ENCODE measurements at places on chromosomes 4 and X.

- peak overlapping the region; percentile 34 for H3K27ac ChIP-seq
- H3K27me3 ChIP-seq, result no peaks in the 10 kb centered on the region
- no peak overlapping the region for H3K4me3 ChIP-seq
Measured at GRCh38 chrX:41096339-41096955, 11.2 kb downstream of the USP9X start.

- no peaks in the 10 kb centered on the region for H3K36me3 ChIP-seq
- H3K27me3 ChIP-seq, result peaks cover 4% of the 10 kb centered on the region
- DNase-seq, result no peak
- H3K4me3 ChIP-seq, result no peak overlapping the region
- H3K4me1 ChIP-seq, result no peaks in the 10 kb centered on the region
Measured at GRCh38 chr4:122118243-122118642, 33.9 kb upstream of the BLTP1 start.

- no peaks in the 10 kb centered on the region for H3K4me1 ChIP-seq
- H3K4me3 ChIP-seq, result no peak overlapping the region
Measured at GRCh38 chrX:139600105-139600504, 69.6 kb downstream of the F9 start.

- peaks cover 37% of the 10 kb centered on the region for H3K36me3 ChIP-seq
- peak within 1 kb of the TSS; percentile 89 for H3K27ac ChIP-seq
- peaks cover 22% of the 10 kb centered on the region for H3K4me1 ChIP-seq
Measured at GRCh38 chr4:185396724-185397385, at the start of gene ANKRD37. Gene ANKRD37, plus strand, starts transcription at chr4:185396841. Its CDS starts 83 bp downstream, at chr4:185396924.

GRCh38 chr4:3246458-3247398 lies 2.2 kb upstream of the MSANTD1 start:
- H3K27ac ChIP-seq, result no peak overlapping the region
- H3K4me1 ChIP-seq, result peaks cover 25% of the 10 kb centered on the region
- H3K4me3 ChIP-seq, result no peak overlapping the region
- peaks cover under 1% of the 10 kb centered on the region for H3K27me3 ChIP-seq
- H3K36me3 ChIP-seq, result peaks cover 11% of the 10 kb centered on the region
- no peak for DNase-seq

DNA sequence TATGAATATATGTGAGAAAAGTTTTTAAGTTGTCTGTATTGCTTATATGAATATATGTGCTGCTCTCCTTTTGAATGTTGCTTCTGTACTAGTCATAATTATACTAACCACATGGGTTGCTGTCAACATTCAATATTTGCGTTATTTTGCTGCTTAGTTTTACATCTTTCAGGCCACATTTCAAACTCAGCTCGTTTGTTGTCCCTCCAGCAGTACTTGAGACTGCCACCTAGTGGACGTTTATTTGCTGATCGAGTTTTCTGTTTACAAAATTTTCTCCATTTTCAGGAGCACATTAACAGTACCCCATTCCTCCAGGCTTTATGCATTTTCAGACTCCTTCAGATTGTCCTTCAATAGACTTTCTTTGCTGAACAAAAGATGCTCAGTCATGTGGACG lies 75.8 kb downstream of the NUDT11 start:
- no peaks in the 10 kb centered on the region for H3K36me3 ChIP-seq
- peak; percentile 16 for DNase-seq
- no peaks in the 10 kb centered on the region for H3K27me3 ChIP-seq
- H3K4me3 ChIP-seq, result no peak overlapping the region

- no peaks in the 10 kb centered on the region for H3K27me3 ChIP-seq
- no peak for DNase-seq
- no peak overlapping the region for H3K4me3 ChIP-seq
- no peaks in the 10 kb centered on the region for H3K4me1 ChIP-seq
- H3K36me3 ChIP-seq, result peaks cover 4% of the 10 kb centered on the region
- peak overlapping the region; percentile 31 for H3K27ac ChIP-seq
Measured at GRCh38 chr4:127469542-127469941, 163.2 kb upstream of the INTU start.

GRCh38 chr4:165709516-165709915 lies 163.5 kb upstream of the TLL1 start:
- no peak overlapping the region for H3K4me3 ChIP-seq
- H3K36me3 ChIP-seq, result no peaks in the 10 kb centered on the region
- DNase-seq, result no peak
- H3K27me3 ChIP-seq, result no peaks in the 10 kb centered on the region

DNA sequence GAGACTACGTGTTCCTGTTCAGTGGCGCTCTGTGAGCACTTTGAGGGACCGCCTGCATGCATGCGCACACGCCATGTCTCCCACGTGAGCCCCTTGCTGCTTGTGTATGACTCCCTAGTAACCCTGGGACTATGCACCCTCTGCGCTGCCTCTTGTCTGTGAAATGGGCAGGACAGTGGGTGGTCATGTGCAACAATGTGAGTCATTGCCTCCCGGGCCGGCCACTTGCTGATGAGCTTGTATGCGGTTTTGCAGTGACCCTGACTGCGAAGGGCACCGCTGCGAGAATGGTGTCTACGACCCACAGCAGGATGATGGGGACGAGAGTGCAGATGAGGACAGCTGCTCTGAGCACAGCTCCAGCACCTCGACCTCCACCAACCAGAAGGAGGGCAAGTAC lies 61.4 kb downstream of the TNIP2 start:
- no peaks in the 10 kb centered on the region for H3K27me3 ChIP-seq
- no peak overlapping the region for H3K4me3 ChIP-seq
- no peak for DNase-seq
- no peak overlapping the region for H3K27ac ChIP-seq
- peaks cover 29% of the 10 kb centered on the region for H3K4me1 ChIP-seq
- H3K36me3 ChIP-seq, result peaks cover 88% of the 10 kb centered on the region

DNA sequence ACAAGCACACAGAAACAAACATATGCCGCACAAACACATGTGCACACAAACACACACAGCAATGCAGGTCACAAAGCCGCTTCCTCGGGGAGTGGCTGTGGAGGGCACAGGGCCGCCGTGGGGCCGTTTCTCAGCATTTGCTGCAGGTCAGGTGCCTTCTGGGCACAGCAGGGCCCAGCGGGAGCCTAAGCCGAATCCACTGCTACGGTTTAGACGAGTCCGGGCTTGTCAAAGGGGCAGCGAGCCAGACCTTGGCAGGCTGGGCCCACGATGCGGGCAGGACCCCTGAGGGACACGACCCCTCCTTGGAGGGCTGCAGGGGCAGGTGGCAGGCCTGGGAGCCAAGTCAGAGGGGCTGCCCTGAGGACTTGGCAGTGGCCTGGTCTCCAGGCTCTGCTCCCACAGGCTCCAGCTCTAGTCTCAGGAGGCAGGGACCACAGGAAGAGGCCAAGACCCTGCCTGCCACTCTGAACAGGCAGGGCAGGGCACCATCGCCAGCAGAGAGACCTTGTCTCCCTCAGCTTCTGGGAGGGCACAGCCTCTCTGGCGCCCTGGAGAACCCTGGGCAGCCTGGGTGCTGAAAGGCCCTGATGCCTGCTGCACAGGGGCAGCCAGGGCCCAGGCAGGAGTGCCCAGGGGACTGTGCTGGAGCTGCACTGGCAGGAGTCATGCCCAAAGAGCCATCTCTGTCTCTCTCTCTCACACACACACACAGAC lies 5.5 kb upstream of the ATP2B3 start:
- no peak overlapping the region for H3K27ac ChIP-seq
- H3K27me3 ChIP-seq, result peaks cover 26% of the 10 kb centered on the region
- no peak overlapping the region for H3K4me3 ChIP-seq
- no peak for DNase-seq

GRCh38 chrX:39736216-39737211 lies 361.2 kb downstream of the BCOR start:
- no peak overlapping the region for H3K4me3 ChIP-seq
- no peak for DNase-seq
- H3K36me3 ChIP-seq, result no peaks in the 10 kb centered on the region

- H3K4me1 ChIP-seq, result peaks cover 61% of the 10 kb centered on the region
- H3K4me3 ChIP-seq, result no peak overlapping the region
- DNase-seq, result no peak
Measured at GRCh38 chr4:184444953-184445309, 29.4 kb downstream of the IRF2 start.

DNA sequence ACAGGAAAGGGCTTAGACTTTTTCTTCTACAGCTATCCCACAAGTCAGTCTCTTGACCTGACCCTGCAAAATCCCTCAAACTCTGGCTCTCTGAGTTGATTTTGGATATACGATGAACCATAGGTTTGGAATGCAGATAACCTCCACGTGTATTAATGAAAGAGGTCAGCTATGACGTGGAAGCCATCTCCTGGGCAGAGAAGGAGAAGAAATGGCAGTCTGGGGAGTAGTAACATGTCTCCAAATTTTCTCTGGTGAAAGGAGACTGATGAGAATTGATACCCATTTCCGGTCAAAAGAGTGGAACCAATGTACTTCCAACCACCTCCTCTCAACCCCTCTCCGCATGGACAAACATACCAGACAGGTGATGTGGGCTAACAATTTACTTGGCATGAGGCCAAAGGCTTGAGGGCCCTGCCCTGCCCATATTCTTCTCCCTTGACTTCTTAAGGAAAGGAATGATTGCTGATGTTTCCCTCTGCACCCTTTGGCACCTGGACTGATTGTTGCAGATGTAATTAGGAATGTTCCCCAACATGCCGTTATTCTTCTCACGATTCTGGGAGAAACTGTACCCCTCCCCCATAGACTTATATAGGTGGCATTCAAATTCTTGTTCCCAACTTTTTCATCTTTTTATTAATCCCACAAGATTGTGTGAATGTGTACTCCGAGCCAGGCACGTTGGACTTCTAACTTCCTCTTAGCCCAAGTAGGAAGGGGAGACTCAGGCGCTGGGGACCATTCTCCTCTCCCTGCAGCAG lies 580 bp upstream of the PLS3 start:
- H3K27me3 ChIP-seq, result no peaks in the 10 kb centered on the region
- peaks cover 8% of the 10 kb centered on the region for H3K36me3 ChIP-seq
- DNase-seq, result no peak
- H3K4me3 ChIP-seq, result peak overlapping the region; percentile 96
- H3K27ac ChIP-seq, result peak overlapping the region; percentile 99
- peaks cover 29% of the 10 kb centered on the region for H3K4me1 ChIP-seq

DNA sequence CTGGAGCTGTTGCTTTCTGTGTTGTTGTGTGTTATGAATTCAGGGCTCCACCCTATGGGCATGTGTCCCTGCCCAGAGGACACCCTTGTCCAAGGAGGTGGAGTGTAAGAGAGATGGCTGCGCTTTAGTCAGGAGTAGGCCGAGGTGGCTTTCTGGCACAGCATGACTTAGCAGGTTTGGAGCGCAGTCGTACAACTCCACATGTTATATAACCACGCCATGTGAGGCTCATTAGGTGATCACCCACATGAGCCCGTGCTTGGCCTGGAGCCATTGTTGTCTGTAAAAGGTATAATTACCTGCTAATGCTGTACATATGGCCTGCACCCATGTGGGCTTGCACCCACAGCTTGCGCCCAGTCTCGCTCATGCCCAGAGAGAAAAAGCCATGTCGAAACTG lies 15.8 kb upstream of the ANAPC4 start:
- no peaks in the 10 kb centered on the region for H3K4me1 ChIP-seq
- peaks cover 57% of the 10 kb centered on the region for H3K36me3 ChIP-seq
- no peak overlapping the region for H3K4me3 ChIP-seq
- H3K27me3 ChIP-seq, result no peaks in the 10 kb centered on the region

DNA sequence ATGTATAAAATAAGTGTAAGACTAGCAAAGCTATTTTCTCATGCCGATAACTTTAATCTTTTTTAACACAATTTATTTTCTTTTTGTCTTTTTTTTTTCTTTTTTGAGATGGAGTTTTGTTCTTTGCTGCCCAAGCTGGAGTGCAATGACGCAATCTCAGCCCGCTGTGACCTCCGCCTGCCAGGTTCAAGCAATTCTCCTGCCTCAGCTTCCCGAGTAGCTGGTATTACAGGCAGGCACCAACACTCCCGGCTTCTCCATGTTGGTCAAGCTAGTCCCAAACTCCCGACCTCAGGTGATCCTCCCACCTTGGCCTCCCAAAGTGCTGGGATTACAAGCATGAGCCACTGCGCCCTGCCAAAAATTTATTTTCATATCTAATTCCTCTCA lies 164.2 kb upstream of the SLIT2 start:
- no peaks in the 10 kb centered on the region for H3K4me1 ChIP-seq
- DNase-seq, result no peak
- H3K36me3 ChIP-seq, result no peaks in the 10 kb centered on the region
- no peak overlapping the region for H3K27ac ChIP-seq
- H3K27me3 ChIP-seq, result no peaks in the 10 kb centered on the region

- H3K27ac ChIP-seq, result no peak overlapping the region
- no peak overlapping the region for H3K4me3 ChIP-seq
- H3K36me3 ChIP-seq, result no peaks in the 10 kb centered on the region
- no peaks in the 10 kb centered on the region for H3K27me3 ChIP-seq
- DNase-seq, result no peak
- no peaks in the 10 kb centered on the region for H3K4me1 ChIP-seq
Measured at GRCh38 chr4:159677521-159677920, 574.6 kb downstream of the RAPGEF2 start.

DNA sequence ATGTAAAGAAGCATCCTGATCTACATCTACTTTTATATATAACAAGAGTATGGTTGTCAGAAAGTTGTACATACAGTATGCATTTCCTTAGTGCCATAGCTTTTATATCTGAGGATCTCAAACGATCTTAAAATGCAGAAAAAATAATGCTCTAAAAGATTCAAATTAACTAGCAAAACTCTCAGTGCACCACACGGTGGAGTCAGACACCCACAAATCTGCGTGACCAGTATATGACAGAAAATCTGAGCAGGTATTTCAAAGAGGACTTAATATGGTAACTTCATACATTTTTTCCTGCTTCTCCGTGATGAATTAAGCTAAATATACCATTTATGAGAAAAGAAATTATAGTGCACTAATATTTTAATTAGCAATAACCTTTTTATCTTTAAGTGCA lies 803.0 kb downstream of the DMD start:
- H3K4me3 ChIP-seq, result no peak overlapping the region
- no peaks in the 10 kb centered on the region for H3K27me3 ChIP-seq
- H3K27ac ChIP-seq, result no peak overlapping the region

DNA sequence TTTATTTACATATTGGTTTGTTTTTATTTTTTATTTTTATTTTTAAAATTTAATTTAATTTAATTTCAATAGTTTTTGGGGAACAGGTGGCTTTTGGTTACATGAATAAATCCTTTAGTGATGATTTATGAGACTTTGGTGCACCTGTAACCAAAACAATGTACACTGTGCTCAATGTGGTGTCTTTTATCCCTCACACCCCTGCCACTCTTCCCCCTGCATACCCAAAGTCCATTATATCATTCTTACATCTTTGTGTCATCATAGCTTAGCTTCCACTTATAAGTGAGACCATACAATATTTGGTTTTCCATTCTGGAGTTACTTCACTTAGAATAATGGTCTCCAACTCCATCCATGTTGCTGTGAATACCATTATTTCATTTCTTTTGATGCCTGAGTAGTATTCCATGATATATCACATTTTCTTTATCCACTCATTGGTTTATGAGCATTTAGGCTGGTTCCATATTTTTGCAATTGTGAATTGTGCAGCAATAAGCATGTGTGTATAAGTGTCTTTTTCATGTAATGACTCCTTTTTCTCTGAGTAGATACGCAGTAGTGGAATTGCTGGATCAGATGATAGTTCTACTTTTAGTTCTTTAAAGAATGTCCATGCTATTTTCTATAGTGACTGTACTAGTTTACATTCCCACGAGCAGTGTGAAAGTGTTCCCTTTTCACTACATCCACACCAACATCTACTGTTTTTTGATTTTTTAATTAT lies 157.1 kb downstream of the CPXCR1 start:
- H3K27ac ChIP-seq, result no peak overlapping the region
- H3K4me3 ChIP-seq, result no peak overlapping the region
- H3K27me3 ChIP-seq, result no peaks in the 10 kb centered on the region
- DNase-seq, result no peak
- no peaks in the 10 kb centered on the region for H3K36me3 ChIP-seq

- no peak for DNase-seq
- H3K4me3 ChIP-seq, result no peak overlapping the region
- peaks cover 2% of the 10 kb centered on the region for H3K27me3 ChIP-seq
- no peaks in the 10 kb centered on the region for H3K36me3 ChIP-seq
- H3K4me1 ChIP-seq, result no peaks in the 10 kb centered on the region
- H3K27ac ChIP-seq, result no peak overlapping the region
Measured at GRCh38 chrX:134453631-134454030, 6.3 kb upstream of the HPRT1 start.

All from nephron progenitor cell (in vitro differentiated cells).